ENCODE measurements at places on chromosomes 12 and 14.

DNA sequence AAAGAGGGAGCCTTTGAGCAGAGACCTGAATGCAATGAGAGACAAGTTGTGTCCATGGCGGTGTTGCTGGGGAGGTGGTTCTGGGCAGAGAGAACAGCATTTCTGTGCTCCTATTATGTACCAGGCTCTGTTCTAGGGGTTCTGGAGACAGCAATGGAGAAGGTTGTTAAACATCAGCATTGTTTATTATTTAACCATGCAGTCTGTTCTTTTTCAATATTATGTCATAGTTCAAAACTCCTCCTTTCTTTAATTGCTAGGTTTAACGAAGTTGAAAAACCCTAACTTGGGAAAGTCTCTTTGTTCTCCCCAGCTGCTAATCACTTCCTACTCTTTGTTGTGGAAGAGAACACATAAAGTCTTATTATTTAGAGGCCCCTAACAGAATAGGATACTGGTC is 279.3 kb downstream of the RAD51B start:
- no peak for DNase-seq

DNA sequence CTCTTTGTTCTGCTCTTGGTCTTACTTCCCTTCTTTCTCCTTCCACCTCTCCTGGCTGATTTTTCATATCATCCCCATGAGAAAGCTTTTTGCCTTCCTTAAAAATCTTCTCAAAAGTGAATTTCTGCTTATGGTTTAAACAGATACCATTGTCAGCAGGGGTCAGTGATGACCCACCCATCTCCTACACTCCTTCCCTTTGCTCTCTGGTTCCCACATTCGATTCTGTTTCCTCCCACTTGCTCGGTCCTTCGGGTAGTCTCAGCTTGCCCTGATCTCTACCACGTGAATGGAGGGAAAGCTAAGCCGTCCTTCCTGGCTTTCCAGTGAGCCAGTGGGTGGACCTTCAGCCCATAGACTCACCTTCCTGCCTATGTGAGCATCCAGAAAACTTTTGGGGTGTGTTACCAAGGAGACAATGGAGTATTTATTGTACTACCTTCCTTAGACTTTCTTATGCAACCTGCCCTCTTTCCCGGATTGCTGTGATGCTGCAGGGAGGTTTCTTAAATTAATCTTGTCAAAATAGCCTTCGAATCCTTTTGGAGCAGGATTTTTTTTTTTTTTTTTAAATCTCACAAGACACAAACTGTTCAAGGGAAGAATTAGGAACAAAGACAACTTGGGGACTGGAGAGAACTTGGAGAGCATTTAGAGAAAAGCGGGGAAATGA is 306.3 kb downstream of the CACNA1C start:
- DNase-seq = no peak

DNA sequence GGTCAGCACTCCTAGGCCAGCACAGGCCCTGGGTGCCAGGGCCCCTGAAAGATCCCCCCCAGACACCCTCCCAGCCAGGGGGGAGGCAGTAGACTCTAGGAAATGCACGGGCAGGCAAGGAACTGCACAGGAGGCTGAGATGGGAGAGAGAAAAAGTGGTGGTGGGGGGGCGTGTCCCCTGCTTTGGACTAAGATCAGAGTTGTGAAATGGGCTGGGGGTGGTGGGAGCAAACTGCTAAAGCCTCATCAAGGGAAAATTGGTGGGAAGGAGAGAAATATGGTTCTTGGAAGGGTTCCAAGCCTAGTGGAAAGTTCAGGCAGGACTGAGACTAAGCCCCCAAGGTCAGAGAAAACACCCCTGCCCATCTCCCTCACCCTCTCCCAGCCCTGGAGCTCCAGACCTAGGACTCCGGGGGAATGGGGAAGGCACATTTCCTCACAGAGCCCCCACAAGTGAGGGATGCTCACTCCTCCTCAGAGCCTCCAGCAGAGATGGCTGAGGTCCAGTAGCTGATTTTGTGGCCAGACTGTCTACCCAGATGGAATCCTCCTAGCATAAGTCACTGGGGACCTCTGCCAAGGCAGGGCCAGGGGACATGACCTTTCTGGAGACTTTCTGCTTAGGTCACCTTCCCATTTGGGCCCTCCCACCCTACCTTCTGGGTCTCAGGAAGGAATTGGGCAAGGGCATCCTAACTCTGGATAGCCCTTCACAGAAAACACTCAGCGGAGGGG is 29.8 kb downstream of the FIGNL2 start:
- DNase-seq = no peak

- no peak for DNase-seq
Measured at GRCh38 chr14:35399083-35399937, 5.2 kb downstream of the NFKBIA start.

- DNase-seq = no peak
Measured at GRCh38 chr12:122835750-122836026, 431 bp downstream of the HIP1R start.

DNA sequence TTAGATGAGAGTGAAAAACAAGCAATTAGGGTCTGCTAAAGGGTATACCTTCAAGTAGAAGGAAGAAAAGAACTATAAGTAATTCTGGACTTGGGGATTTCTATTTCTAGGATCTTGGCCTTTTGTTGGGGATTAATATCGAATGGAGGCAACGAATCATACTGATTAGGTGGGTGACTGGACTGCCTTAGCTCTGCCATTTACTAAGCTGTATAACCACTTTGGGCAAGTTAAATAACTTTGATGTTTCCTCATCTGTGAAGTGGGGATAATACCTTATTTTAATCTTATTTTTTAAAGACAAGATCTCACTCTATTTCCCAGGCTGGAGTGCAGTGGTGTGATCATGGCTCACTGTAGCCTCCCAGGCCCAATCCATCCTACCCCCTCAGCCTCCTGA is 6.6 kb downstream of the IKBIP start:
- no peak for DNase-seq

DNA sequence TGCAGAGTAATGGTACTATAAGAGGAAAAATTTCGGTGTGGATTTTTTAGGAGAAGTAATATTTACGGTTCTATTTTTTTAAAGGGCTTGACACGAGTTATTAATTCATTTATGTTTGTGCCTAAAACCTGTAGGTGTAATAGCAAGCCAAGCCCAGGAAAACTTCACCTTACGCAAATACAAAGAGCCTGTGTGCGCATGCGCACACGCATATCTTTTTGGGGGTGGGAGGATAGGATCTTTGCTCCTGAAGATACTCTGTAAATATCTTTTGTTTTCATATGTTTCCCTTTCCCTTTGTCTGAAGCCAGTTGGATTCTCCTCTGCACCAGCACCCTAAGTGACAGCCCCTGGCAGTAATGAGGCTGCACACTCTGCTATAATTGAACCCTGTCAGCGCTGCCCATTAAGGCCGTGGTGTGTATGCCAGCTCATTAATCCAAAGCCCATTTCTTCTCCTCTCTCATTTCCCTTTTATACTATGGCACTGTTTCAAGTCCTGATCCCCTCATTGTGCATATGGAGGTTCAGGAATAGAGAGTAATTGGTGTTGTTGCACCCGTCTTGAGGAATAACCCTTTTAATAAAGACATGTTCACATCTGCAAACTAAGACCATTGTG is 327.2 kb upstream of the E2F7 start:
- DNase-seq = no peak

- DNase-seq = no peak
Measured at GRCh38 chr12:108065069-108065468, 64.0 kb upstream of the WSCD2 start.

- no peak for DNase-seq
Measured at GRCh38 chr14:74979442-74980397, 23.0 kb upstream of the EIF2B2 start.

- no peak for DNase-seq
Measured at GRCh38 chr12:2118481-2119255, 65.9 kb downstream of the CACNA1C start.

DNA sequence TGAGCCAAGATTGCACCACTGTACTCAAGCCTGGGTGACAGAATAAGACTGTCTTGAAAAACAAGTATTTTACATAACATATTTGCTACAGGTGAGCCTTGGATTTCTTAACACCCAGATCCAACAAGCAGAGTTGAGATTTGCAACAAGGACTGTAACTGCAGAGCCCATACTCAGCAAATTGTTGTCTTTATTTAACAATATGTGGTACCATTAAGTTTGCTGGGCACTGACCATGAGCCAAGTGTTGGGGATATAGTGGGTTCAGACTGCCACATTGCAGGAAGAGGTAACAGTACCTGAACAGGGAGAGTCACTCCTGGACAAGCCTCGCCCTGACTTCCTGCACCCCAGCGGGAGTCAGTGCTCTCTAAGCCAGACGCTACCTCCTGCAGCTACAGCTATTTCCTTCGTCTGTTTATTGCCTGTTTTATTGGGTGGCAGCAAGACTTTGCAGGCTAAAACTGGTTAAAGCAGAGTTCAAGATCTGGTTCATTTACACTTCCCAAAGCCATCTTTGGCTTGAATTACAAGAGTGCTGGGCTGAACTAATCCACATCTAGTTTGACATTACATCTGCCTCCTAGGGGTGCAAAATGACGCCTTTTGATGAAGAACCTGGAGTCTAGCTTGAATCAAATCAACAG is 12.5 kb downstream of the AHSA1 start:
- no peak for DNase-seq

GRCh38 chr12:92676710-92677109 is 26.1 kb upstream of the PLEKHG7 start:
- DNase-seq = no peak

DNA sequence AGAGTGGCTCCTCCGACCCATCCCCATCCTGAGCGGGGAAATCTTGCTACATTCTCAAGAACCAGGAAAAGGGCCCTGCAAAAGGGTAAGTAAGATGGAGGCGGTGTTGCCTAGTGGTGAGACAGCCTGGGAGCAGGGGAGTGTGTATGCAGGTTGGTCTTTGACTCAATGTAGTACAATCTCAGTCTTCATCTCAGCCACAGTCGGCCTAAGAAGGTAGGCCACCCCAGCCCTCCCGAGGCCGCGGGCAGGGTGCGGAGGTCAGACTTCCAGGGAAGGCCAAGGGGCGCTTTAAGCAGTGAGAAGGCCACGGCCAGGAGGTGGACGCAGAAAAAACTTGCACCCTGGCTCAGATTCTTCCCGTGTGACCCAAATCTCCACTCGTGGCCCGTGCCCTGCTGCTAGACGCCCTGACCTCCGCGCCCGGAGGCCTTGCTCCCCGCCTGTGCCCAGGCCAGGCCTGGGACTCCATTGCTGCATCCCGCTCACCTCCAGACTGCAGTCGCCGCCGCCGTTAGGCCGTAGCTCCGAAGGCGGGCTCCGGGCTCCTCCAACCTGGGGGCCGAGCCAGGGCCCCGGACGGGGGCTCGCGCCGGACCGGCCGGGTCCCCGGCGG is 435 bp downstream of the FOXM1 start:
- DNase-seq = no peak

DNA sequence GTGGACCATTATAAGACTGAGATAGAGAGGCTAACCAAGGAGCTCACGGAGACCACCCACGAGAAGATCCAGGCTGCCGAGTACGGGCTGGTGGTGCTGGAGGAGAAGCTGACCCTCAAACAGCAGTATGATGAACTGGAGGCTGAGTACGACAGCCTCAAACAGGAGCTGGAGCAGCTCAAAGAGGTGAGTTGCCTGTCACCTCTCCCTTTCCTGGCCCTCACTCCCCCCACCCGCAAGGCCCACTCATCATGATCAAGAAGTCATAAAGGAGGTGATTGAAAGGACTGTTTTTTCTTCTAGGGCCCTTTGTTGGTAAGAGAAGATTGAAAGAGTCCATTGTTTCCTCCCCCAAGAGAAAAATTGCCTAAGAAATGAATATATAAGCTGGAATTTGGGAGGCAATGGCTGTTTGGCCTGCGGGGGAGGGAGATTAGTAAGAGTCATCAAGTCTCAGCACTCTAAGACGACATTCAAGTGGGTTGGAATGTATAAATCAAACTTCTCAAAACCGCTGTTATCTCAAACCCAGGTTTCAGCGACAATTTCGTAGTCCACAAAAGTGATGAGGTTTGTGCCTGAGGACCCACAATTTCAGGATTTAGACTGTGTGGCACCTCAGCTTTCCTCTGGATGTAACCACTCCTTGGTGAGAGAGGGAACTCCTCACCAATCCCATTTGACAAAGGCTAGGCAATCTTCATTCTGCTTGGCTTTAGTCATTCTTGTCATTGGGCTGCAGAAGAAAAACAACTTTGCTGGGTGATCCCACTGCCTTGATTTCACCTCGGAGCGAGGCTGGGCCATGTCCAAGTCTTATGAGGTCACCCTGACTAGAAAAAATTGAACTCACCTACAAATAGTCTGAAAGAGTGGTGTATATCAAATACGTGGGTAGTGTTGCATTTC is 966 bp downstream of the BICD1 start:
- peak; percentile 18 for DNase-seq

GRCh38 chr14:72471346-72471745 is 422.6 kb downstream of the DPF3 start:
- DNase-seq = no peak

DNA sequence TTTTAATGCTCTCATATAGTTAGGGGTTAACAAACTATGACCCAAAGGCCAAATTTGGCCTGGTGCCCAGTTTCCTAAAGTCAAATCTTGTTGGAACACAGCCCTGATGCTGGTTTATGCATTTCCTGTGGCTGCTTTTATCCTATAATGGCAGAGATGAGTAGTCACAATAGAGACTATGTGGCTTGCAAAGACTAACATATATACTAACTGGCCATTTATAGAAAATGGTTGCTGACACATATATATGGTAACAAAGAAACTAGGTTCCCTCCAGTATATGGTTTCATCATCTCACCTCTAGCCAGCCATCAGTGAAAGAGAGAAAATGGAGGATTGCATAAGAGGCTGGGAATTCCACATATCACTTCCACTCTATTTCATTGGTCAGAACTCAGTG is 10.8 kb downstream of the NAV3 start:
- DNase-seq = no peak

All from stimulated activated naive CD4-positive, alpha-beta T cell (primary cell).